Activated CD4-positive, alpha-beta T cell treated with anti-CD3 and anti-CD28 coated beads for 4 hours (primary cell): ENCODE measurements at places on chromosomes 3 and 15.

DNA sequence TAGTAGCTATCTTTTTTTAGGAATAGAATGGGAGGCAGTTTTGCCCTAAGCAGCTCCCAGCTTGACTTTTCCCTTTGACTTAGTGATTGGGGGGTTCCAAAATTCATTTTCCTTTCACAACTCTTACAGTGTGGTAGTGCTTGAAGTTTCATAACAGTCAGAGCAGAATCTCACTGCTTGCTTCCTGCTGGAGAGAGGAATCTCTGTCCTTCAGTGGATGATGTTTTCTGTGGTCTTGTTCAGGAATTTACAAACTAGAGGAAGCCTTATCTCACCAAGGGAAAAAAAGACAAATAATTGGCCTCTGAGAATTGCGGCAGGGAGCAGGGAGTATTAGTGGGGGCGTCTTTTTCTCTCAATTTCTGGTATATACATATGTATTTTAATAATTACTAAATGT, 326.6 kb upstream of the C2CD4B start:
- no peak for DNase-seq

GRCh38 chr3:13878281-13879101, 1.4 kb downstream of the WNT7A start:
- DNase-seq: no peak

DNA sequence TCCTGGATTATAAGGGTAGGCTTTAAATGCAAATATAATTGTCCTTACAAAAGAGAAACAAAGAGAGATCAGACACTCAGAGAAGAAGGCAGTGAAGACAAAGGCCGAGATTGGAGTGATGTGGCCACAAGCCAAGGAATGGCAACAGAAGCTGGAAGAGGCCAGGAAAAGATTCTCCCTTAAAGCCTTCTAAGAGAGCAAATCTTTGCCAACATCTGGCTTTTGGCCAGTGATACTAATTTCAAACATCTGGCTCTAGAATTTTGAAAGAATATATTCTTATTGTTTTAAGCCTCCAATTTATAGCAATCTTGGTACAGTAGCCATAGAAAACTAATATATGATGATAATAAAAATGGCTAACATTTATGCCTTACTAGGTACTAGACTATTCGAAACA, 615.8 kb upstream of the ZNF385D start:
- DNase-seq: no peak

DNA sequence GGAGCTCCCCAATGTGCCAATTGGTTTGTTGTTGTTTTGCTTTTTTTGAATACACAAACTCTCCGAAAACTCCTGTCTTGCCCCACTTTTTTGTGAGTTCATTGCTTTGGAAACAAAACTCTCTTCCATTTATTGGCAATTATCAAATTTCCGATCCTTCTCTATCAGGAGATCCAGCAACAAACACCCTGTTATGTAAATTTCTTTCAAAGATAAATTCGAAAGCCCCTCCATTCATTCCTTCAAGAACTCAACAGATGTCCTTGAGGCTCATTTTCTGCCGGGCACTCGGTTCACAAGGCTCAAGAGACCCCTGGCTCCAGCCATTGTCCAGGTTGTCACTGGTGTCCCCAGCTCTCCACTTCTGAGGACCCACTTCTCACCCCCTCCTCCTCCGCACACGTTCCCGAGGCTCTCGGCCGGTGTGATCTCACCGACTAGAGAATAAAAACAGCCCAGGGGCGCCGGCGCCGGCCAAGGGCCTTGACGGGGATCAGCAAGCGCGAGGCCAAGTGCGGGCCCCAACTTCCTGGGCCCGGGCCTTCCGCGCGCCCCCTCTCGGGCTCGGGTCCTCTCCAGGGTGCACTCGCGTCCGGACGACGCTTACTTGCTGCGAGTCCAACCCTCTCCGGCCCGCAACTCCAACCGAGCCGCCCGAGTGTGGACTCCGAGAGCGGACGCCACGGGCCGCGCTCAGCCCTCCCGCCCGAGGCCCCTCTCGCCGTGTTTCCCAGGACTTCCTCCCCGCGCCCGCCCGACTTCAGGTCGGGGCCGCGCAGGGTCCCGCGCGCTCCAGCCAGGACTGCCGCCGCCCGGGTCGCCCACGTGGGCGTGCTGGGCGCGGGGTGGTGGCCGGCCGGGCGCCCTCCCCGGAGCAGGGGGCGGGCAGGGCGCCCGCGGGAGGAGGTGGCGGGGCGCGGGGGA, 533 bp upstream of the SMAD3 start:
- DNase-seq: no peak

- no peak for DNase-seq
Observed at GRCh38 chr3:161508852-161509477, 12.4 kb downstream of the OTOL1 start.

GRCh38 chr15:79170256-79170664, 79.7 kb upstream of the RASGRF1 start:
- DNase-seq: no peak

- no peak for DNase-seq
Observed at GRCh38 chr3:124783696-124784095, 53.4 kb downstream of the UMPS start.

DNA sequence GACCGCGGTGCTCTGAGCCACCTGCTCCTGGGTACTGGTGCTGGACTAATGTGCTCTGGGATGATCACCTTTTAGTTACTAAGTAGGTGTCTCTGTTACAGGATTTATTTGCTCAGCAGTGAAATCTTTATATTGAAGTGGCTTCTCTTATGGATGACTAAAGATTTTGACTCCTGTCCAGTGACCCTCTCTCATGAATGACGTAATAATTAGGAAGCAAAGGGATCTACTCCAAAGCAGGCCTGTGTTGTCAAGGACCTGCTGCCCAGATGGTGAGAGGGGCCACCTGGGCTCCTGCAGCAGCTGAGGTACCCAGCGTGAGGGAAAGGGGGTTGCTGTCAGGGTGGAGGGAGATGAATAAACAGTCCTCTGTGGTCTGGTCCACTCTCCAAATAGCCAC, 263.6 kb downstream of the GABRG3 start:
- DNase-seq: no peak

DNA sequence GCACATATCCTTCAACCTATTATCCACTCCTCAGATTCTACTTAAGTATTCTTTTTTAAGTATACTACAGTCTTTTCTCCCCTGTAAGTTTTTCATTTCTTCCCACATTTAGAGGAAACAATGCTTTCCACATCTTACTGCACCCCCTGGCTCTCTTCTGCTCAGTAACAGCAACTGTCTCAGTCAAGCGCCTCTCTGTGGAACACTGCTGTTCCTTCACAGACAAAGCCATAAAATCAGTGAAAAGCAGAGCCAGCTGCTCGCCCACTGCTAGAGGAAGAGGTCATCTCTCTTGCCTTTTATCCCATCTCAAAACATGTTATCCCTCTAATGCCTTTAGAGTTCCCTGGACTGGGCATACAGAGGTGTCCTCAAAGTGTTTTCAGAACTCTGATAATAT, 24.8 kb downstream of the SERP1 start:
- no peak for DNase-seq

GRCh38 chr3:84965141-84965540, 6.4 kb downstream of the CADM2 start:
- no peak for DNase-seq

GRCh38 chr15:66098022-66098363, 155.6 kb downstream of the MEGF11 start:
- no peak for DNase-seq

DNA sequence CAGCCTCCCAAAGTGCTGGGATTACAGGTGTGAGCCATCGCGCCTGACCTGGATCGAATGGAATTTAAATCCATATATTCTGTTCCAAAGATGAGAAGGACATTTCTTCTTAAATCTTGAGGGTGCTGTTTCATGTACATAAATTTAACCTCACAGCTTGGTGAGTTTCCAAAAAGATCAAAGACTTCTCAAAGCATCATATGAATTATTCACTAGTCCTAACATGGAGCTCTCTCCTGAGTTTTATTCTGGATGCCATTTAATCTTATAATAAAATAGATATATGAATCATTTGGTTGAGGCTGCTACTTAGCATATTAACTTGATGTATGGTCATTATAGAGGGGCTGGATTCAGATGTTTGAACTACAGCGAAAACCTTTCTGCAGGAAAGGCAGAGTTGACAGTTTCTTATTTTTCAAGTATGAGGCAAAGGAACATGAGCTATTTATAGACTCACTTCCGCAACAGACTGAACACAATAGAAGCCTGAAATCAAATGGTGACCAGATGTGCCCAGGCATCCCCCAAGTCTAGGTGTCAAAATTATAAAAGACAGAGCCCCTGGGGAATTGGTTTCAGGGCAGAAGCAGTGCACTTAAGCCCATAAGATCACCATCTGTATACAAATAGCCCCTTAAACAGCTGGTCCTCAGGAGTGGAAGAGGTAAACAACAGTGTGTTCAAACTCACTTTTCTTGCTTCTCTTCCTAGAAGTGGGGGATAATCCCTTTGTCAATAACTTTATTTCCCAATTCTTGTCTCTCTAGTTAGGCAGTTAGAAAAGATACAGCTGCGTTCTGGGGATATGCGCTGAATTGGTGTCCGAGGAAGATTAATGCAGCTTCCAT, 29.7 kb downstream of the STARD9 start:
- DNase-seq: no peak

GRCh38 chr15:101808201-101808600, 3.8 kb upstream of the OR4F15 start:
- DNase-seq: no peak

DNA sequence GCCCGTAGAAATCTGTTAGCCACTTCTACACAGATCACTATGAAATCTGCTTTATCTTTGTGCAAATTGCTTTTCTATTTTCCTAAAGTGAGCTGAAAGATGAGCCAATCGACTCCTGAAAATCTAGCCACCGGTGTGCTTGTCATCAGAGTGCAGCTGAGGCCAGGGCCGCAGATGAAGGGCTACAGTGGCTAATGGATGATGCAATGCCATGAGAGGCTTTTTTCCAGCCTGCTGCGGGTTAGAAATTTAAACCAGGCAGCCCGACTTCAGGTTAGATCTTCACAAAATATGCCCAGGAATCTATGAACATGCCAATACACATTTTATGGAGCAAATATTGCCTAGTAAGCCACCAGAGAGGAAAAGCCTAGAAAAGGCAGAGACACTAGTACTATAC, 948.2 kb upstream of the CFAP20DC start:
- no peak for DNase-seq

DNA sequence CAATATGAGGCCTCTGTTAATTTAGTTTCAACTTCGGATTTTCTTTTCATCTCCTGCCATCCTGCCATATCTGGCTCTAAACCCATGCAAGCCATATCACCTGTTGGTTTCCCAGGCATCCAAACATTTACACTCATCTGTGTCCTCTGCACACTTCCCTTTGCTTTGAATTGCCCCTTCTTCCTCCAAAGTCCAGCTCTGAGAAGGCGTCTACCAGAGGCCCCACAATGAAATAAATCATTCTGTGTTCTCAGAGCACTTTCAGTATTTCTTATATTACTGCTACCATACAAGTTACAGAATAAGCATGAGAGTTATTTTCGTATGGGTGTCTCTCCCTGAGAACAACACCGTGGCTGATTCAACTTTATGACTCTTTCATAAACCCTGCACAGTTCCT, 12.9 kb upstream of the ABHD17C start:
- no peak for DNase-seq

DNA sequence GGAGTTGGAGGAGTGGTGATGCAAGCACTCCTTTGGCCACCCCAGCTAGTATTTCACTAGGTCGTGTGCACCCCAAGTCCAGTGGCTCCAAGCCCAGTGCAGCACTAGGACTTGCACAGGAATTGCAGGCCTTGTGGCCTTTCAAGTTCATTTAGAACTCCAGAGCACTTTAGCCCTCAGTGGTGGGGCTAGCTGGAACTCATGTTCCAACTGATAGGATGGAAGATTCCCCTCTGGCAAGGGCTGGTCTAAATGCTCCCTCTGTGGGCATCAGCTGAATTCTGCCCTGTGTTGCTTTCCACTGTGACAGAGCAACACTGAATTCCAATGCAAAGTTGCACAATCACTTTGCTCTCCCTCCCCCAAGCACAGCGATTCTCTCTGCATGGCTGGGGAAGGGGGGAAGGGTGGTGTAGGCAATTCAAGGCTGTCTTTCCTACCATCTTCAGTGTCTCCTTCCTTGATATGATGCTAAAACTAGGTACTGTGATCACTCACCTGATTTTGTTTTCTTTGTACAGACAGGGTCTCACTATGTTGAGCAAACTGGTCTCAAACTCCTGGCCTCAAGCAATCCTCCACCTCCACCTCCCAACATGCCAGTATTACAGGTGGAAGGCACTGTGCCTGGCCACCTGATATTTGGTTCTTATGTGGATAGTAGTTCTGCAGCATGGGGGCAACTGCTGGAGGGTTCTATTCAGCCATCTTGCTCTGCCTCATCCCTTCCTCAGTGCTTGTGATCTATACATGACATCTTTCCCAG, 10.3 kb downstream of the USF3 start:
- DNase-seq: no peak

DNA sequence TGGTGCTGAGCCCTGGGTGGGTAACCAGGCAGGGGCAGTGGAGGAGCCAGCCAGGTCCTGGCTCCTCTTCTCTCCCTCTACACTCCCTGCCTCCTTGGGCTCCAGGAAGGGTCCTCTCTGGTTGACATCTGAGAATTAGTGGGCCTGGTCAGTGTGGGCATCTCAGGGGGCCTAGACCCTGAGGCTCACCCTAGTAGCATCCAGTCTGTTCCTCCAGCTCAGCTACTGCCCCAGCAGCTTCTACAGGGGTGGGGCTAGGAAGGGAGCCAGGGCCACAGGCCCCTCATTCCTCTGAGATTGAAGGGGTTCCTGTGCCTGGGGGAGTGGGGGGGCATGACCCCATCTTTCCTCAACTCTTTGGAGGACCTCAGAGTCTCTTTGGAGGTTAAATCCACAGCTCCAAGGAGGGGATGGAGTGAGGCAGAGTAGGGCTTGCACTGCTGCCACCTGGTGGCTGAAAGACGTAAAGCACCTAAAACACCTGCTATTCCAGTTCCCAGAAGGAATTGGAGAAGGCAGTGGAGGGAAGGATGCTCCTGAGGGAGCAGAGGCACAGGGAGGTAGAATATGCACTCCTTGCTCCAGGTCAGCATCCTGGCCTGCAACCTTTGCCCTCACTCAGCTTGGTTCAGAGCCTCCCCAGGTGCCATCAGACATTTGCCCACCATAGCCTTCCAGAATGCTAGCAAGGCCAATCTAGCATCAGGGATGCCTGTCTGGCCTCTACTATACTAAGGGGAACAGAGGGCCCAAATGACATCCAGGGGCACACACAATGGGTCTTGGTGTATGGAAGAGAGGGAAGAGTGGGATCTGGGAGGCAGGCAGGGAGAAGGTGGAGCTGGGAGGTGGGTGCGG, 25.1 kb downstream of the C3orf18 start:
- DNase-seq: peak; percentile 63

- DNase-seq: no peak
Observed at GRCh38 chr3:44942202-44942921, 33.6 kb downstream of the ZDHHC3 start.

DNA sequence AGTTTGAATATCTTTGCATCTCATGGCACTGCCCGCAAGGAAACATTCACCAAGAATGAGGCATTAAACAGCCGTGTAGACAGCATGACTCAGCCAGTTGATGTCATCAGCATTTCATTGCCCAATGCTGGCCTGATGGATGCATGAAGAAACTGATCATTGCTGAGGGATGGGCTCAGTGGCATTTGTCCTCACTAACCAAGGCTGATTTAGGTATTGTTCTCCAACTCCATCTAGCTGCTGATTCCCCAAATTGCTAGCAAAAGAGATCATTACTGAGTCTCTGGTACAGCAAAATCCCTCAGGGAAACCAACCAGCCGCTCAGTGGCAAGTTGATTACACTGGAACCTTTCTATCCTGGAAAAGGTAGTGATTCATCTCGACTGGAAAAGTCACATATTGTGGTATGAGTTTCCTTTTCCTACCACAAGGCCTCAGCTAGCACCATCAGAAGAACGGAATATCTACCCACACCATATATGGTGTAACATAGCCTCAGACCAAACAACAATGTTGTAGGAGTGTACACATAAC, 186.5 kb upstream of the GAP43 start:
- DNase-seq: no peak

- DNase-seq: no peak
Observed at GRCh38 chr3:192494174-192494573, 233.2 kb downstream of the FGF12 start.
